Vagina (tissue), 2 donors: ENCODE measurements at places on chromosomes 12 and 14.

GRCh38 chr12:25362646-25363045 lies 111.9 kb upstream of the KRAS start:
- no peak for DNase-seq

GRCh38 chr12:53657041-53657440 lies 18.8 kb downstream of the ATP5MC2 start:
- no peak for DNase-seq

DNA sequence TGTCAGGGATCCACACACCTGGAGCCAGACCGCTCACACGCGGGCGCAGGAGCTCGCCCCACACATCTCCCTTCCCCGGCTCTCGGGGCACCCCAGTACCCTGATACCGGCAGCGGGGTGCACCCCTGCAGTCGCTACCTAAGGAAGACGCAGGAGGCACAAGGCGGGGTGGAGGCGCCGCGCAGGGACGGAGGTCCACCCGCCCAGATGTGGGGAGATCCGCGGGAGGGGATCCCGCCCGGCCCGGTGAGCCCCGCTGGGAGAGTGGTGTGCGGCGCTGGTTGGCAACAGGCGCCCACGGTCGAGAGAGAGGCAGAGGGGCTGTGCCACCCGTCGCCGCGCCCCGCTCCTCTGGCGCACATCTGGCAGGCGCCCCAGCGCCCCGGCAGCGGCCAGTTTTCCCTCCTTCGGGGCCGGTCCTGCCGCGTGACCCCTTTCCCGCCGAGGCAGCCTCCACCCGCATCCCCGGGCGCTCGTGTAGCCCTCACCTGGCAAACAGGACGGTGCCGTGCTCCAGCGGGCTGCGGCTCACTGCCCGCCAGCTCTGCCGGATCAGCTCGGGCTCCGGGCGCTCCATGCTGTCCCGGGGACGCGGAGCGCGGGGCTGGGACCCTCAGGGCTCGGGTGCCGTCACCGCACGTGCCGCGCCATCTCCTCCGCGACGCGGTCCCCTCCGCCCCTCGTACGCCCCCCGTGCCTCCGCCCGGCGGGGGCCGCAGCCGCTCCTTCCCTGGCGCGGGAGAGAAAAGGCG lies 469 bp downstream of the NGB start:
- no peak for DNase-seq

GRCh38 chr12:24796876-24797275 lies 152.0 kb downstream of the BCAT1 start:
- no peak for DNase-seq

- DNase-seq = no peak
Observed at GRCh38 chr14:77053046-77053841, 24.7 kb upstream of the IRF2BPL start.

GRCh38 chr14:77186911-77187648 lies 5.5 kb downstream of the TMEM63C start:
- DNase-seq = no peak

- DNase-seq = no peak
Observed at GRCh38 chr12:42094277-42094676, 50.4 kb downstream of the GXYLT1 start.

GRCh38 chr14:36271939-36272907 lies 48.2 kb downstream of the MBIP start:
- DNase-seq = no peak

DNA sequence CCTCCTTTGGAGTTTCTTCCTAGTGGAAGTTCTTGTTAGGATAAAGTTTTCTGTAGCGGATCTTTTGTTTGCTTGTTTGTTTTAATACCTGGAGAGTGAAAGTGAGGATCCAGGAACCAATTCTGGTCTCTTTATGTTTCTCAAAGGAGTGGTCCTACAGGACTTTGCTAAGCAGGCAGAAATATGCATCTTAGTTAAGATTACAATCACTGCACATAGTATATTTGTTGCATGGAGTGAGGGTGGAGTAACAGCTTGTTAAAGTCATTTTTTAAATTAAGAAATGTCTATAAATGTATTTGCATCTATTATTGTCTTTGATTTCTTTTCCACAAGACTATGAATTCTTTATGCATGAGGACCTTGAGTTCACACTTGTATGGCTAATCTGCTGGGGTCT lies 76.7 kb downstream of the DRAM1 start:
- no peak for DNase-seq

GRCh38 chr14:73757876-73758391 lies 43.8 kb upstream of the PNMA1 start:
- no peak for DNase-seq

- no peak for DNase-seq
Observed at GRCh38 chr14:105945896-105946295, 419.5 kb downstream of the TMEM121 start.

GRCh38 chr12:119204131-119204530 lies 25.4 kb downstream of the HSPB8 start:
- no peak for DNase-seq

GRCh38 chr14:73069585-73069984 lies 11.3 kb downstream of the RBM25 start:
- DNase-seq = no peak

- DNase-seq = no peak
Observed at GRCh38 chr12:62934799-62935674, at the start of gene PPM1H. PPM1H (minus strand) TSS chr12:62935150; CDS start chr12:62934736, 414 bp downstream.

GRCh38 chr14:100069161-100069800 lies 4.1 kb downstream of the EVL start:
- no peak for DNase-seq

- DNase-seq = no peak
Observed at GRCh38 chr12:124774054-124774461, 89.6 kb downstream of the SCARB1 start.

GRCh38 chr14:96746101-96746500 lies 51.1 kb upstream of the VRK1 start:
- no peak for DNase-seq

GRCh38 chr12:57755454-57756372 lies 810 bp downstream of the MARCHF9 start:
- DNase-seq = no peak
